ENCODE measurements at places on chromosomes 5 and 9.

GRCh38 chr9:71830153-71830552, 61.8 kb upstream of the CEMIP2 start:
- DNase-seq: no peak

DNA sequence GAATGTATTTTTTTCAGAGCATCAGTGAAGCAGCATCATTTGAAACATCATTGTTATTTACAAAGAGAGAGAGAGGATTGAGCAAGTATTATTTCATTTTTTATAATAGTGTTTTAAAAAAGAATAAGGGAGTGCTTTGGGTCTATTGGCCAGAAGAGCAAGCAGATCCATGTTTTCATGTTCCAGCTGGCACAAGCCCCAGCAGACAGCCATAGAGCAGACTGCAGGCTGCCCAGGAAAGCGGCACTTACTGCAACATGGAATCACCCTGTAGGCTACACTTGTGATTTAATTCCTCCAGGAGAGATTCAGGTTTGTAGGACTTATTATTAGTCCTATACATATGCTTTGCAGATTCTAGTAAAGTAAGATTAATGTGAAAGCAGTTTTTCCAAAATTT, 407.0 kb upstream of the GRAMD2B start:
- DNase-seq: no peak

- no peak for DNase-seq
These were observed 26.8 kb downstream of the GLRA1 start for GRCh38 chr5:151897896-151898295.

GRCh38 chr5:6087576-6087975, 290.8 kb downstream of the MED10 start:
- DNase-seq: no peak

DNA sequence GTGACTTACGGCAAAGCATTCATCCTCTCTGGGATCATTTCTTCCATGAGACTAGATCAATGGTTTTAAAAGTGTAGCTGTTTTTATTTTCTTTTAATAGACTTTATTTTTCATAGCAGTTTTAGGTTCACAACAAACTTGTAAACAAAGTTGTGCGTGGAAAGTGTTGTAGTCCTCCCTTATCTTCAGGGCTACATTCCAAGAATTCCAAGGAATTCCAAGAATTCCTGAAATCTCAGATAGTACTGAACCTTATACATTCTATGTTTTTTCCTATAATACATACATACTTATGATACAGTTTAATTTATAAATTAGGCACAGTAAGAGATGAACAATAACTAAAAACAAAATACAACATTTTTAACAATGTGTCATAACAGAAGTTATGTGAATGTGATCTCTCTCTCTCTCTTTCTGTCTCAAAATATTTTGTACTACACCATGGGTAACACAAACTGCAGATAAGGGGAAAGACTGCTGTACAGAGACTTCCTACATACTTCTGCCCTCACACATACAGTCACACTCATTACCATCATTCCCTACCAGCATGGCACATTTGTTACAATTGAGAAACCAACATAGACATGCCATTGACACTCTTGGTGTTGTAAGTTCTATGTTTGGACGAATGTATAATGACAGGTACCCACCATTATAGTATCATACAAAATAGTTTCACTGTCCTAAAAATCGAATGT, 1933.2 kb upstream of the WWC1 start:
- DNase-seq: no peak

Data from stimulated activated CD8-positive, alpha-beta memory T cell treated with anti-CD3 and anti-CD28 coated beads, Interleukin-7, amount 100 ng/mL, for 4 hours (primary cell).